ENCODE measurements at places on chromosomes 2 and 18.
A peak's percentile ranks its signal among the peaks of the same experiment; 100 is the strongest.

GRCh38 chr2:234401426-234401825 lies 95.5 kb downstream of the ARL4C start:
- no peak for DNase-seq

DNA sequence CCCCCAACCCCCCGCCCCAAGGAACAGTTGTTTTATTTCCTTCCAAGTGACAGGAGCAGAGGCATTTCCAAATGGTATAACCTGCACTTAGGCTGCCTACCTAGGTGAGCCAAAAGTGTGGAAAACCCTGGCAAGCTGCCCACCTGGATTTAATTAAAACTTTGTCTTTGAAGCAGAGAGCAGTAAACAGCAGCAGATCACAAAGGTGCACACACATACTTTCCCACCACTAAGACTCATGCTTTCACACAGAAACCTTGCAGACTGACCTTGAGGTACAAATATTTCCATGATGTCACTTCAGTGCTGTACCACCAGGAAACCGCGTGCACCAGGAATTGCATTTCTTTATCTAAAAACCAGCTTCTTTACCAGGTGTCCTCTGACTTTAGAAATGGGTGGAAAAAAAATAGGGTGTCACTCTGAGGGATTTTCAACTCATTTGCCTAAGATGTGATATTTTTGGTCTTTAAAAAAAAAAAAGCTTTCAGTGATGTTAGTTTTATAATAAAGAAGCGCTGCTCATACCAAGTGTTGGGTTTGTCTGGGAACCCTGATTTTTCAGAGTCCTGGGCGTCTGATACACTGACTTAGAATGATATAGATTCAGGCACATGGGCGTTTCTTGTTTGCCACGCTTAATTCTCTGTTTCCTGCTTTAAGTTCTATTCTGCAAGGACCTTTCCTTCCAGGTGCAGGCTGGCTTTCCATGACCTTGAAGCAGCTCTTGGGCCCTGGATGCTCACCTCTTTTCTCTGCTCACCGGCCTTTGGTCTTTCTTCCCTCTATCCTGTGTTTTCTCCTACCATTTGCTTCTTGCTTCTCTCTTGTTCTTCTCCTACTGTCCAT lies 70.7 kb upstream of the BCL2L11 start:
- DNase-seq: no peak

GRCh38 chr2:119292226-119292625 lies 68.6 kb downstream of the STEAP3 start:
- DNase-seq: no peak

DNA sequence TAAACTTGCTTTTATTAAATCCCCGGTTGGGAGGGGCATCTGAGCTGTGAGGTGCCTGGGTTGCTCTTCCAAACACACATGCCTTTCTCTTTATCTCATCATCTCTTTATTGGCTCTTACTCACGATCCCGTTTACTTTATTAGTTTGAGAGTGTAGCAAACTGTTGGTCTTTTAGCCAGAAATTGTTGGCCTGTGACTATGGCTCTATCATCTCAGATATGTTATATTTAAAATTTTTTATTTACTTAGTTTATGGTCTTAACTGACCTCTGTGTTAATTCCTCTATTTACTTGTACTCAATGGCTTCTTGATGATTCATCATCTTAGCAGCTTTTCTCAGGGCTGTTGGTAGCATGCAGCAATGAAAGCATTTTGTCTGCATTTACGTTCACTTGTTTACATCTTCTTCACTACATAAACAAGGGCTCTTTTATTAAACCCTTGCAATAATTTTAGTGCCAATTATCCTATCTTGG lies 408.4 kb downstream of the HRH4 start:
- no peak for DNase-seq

- no peak for DNase-seq
Observed at GRCh38 chr2:9092383-9093282, 89.1 kb upstream of the MBOAT2 start.

DNA sequence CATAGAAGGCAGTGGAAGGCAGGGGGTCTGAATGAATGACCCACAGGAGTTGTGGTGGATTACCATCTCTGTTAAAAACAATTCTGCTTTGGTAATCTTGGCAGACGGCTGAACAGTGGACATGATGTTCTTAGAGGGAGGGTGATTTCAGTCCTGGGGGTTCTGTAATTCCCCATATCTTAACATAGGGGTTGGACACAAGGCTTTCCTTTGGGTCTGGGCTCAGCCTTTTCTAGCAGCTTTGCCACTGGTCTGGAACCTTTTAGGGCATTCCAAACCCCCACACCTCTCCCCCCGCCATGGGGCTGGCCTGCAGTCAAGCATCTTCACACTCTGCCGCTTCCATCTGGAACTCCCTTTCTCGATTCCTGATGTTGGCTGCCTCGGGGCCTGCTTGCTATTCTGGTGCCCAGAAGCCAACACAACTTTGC lies 50.3 kb downstream of the RPL37A start:
- no peak for DNase-seq

DNA sequence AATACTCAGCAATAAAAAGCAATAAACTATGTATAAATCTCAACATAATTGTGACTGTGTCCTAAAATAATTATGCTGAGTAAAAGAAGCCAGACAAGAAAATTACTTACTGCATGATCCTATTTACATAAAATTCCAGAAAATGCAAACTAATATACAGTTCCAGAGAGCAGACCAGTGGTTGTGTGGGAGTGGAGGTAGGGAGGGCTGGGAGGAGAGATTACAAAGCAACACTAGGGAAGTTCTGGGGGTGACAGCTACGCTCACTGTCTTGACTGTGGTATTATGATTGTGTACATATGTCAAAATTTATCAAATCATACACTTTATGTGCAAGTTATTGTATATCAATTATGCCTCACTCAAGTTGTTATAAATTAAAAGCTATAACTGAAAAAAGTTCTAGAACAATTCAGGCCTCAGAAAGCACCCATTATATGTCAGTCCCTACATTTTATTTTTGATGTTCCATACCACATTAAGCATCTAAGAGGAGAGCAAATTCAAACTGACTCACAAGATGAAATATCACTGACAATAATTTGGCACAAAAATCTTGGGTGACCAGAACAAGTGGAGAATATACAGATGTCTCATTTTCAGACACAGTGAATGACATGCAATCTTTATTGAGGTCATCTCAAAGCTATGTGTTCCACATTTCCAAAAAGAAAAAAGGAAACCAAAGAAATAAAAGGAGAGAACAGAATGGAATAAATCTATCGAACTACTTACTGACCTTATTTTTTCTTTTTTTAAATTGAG lies 85.1 kb downstream of the ANTXR1 start:
- no peak for DNase-seq

- no peak for DNase-seq
Observed at GRCh38 chr2:114259389-114259788, 183.1 kb upstream of the DPP10 start.

DNA sequence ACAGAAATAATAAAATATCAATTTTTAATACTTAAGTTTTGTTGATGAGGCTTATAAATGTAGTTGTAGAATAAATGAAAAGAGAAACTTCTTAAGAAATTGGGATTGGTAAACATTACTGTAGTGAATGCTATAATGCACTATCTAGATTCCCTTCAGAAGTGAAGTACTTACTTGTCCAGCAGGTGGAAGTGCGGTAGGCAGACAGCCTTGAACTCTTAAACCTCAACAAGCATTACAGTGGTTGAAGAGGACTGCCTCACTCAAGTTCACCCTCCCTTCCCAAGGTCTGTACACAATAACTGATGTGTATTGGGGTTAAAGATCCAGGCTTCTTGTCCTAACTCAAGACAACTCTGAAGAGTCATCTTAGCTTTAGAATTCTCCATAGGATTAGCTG lies 931.0 kb upstream of the LRRTM1 start:
- DNase-seq: no peak

- no peak for DNase-seq
Observed at GRCh38 chr2:39127973-39128372, 7.1 kb upstream of the SOS1 start.

DNA sequence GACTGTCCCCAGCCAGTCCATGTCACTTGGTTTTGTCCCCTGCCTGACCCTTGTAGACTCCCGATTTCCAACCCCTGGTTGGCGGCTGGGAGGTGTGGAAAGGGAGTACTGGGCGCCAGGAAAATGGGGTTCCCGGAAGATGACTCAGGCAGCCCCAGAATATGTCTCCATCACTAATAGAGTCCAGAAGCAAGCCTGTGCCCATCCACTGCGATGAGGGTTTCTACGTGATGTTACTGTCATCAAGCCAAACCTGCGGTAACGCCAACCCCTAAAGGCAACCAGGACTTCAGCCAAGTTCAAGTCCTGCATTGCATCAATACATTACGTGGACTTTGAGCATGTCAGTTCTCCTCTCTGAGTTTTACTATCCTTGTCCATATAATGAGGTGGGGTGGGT lies 62.0 kb upstream of the TAF1B start:
- no peak for DNase-seq

DNA sequence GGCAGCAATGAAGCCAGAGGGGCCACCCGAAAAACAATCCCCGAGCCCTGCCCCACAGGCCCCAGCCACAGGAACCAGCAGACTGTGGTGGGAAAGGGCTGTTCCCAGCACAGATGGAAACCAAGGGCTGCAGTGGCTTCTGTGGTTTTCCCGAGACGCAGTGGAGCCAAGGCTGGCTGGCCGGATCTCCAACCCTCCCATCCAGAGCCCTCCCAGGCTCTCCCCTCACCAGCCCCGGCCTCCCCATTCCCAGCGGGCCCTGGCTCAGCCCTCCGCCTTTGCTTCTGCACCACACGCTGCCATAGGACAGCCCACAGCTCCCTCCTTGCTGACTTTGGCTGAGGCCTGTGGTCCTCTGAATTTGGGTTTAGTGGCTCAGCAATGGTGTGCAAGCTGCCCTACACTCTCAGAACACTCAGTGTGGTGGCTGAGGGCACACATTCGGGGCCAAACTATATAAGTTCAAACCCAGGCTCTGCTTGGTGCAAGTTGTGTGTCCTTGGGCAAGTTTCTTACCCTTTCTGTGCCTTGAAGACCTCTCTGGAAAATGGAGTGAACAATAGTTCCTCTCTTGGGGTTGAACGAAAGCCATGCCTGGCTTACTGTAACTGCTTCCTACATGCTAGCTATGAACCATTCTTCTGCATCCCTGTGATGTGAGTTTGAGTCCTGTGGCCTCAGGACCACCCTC lies 200.1 kb downstream of the SMAD7 start:
- no peak for DNase-seq

- DNase-seq: no peak
Observed at GRCh38 chr2:62303788-62304187, 107.9 kb downstream of the B3GNT2 start.

GRCh38 chr2:220123751-220124150 lies 496.3 kb downstream of the SLC4A3 start:
- DNase-seq: no peak

GRCh38 chr18:49734836-49735235 lies 78.5 kb downstream of the ACAA2 start:
- no peak for DNase-seq

- DNase-seq: no peak
Observed at GRCh38 chr2:134333646-134334189, 79.8 kb downstream of the MGAT5 start.

DNA sequence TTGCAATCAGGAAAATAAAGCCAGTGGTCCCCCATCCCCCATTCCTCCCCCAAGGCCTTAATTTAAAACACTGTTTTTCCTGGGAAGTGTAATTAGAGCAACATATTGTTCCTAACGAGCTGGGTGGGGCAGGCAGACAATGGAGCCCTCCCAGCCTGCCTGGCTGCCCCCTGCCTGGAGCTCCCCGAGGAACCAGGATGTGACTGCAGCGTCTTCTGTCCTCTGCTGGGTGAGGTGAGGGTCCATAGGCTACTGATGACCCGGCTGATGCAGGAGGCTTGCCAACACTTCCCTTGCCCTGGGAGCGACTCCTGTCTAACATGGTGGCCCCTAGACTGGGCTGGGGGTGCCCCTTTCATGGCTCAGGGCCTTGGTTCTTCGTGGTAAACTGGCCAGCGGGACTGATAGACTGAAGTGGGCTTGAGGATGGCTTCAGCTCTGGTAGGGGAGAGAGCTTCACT lies 152.4 kb downstream of the DYSF start:
- DNase-seq: peak; percentile 7
